Left renal cortex interstitium (tissue), 4 donors: ENCODE measurements at places on chromosomes 1 and 21.

GRCh38 chr1:224377676-224378006 is 21.0 kb downstream of the CNIH4 start:
- DNase-seq: no peak

GRCh38 chr1:169105434-169106094 is 926 bp upstream of the ATP1B1 start:
- no peak for DNase-seq

- DNase-seq: no peak
These were observed 102.9 kb downstream of the DTL start for GRCh38 chr1:212138457-212138856.

DNA sequence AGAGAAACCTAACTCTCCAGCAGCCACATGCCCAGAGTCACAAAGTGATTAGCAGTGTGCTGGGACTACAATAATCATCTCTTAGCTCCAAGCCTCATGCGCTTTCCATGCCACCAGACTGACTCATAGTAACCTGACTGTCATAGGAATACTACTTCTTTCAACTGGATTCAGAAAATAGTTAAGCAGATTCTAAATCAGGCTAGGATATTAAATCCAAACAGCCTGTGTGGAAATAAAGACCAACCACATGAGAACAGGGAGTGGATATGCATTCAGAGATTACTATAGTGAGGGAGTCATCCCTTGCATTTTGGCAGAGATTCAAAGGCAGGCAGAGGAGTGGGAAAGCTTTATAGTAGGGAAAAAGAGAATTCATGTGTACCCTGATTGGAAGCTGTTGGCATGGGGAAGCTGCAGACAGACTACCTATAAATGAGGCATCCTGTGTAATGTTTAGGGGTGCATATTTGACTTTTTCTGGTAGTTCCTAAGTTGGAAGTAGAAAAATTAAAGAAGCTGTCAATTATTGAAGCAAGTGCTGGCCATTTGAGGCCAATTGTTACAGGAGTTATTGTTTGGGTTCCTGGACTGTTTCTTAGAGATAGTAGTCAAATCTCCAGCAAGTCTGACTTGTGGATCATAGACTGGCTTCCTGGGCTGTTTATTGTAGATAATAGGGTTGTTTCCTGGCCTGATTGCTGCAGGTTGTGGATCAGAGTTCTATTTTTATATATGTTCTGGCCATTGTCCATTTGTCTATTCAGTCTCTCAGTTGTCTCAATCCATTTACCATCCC is 31.7 kb upstream of the DNAH14 start:
- no peak for DNase-seq

DNA sequence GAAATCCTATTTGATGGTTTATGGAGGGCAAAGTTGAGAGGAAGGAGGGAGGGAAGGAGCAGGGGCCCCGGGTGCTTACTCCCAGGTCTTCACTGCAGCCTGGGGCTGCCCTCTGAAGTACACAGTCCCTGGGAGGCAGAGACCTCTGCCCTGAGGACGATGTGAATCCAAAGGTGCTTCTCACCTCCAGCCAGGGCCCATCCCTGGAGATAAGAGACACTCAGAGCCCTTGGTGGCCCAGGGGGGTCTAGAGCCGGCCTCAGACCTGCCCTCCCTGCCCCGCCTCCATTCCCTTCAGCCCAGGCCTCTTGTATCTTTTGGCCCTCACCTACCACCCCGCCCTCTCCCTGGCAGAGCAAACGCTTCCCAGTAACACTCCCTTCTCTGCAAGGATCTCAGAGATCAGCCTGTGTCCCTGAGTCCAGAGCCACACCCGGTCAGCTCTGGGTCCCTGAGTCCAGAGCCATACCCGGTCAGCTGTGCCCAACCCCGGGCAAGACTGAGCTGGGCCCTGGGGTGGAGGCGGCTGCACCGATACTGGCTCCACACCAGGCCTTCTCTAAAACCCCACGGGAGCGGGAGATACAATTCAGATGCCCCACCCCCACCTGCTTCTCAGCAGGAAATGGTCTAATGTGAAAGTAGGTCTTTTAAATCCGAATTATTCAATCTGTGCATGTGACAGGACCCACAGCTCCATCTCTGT is 3.6 kb upstream of the GNB1 start:
- no peak for DNase-seq

DNA sequence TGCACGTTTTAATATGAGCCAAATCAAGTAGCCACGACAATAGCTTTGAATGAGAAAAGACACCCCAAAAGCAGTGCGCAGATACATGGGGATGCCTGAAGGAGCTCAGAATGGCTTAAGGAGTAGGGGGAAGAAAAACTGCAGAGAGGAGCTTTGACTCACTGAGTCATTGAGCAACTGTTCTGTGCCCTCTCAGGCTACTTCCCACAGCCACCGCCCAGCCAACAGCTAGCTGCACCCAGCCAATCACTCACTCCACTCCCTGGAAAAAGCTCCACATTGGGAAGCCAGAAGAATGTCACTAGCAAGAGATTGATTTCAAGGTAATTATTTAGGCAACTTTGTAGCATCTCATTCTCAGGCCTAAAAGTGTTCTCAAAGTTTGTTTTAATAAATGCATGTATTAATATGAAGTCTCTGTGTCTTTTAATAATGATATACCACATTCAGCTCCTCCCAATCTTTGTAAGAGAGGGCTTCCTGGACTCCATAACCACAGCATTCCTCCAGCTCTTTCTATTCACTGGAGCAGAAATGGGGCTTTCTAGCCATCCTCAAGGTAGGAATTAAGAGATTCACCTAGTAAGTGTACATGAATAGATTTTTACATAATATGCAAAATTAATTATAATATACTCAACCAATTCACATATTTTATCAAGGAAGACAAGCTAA is 16.8 kb downstream of the DUSP10 start:
- DNase-seq: no peak

DNA sequence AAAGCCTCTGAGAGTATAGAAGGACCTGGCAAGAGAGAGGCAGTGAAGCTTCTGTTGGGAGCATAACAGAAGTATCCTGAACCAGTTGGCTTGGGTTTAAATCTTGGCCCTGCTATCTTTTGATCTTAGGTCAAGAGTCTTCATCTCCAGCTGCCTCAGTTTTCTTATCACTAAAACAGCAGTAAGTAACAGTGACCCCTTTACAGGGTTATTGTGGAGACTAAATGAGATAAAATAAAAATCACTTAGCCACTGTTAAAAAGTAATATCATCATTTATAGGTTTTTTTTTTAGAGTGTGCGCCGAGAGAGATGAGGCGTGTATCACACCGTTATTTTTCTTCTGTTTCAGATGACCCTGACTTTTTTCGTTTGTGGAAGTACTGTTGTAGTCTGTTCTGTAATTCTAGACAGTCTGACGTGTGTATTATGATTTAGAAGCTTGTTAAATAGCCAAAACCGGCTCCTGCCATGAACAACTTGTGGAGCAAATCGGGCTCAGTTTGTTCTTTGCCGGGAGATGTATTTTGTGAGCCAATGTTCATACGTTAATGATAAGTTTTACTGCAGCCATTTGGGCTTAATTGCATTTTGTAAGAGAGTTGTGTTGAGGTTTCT is 1.1 kb downstream of the THRAP3 start:
- no peak for DNase-seq

GRCh38 chr1:63906047-63906704 is 132.4 kb downstream of the ROR1 start:
- DNase-seq: no peak

- DNase-seq: no peak
These were observed 4.9 kb downstream of the OTUD7B start for GRCh38 chr1:150005606-150006005.

DNA sequence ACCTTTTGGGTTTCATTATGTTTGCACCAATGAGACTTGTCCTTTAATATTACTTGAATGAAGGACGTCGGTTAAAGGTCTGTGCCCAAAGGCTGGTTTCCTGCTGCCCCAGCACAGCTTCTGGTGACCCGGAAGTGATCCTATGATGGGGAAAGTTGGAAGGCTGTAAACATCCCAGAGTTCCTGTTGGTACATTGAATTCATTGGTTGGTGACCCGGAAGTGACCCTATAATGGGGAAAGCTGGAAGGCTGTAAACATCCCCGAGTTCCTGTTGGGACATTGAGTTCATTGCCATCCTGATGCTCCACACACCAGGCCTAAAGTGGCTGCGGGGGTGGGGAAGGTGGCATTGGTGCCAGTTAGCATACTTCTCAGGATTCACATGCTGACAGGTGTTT is 187.3 kb downstream of the RYR2 start:
- DNase-seq: no peak

DNA sequence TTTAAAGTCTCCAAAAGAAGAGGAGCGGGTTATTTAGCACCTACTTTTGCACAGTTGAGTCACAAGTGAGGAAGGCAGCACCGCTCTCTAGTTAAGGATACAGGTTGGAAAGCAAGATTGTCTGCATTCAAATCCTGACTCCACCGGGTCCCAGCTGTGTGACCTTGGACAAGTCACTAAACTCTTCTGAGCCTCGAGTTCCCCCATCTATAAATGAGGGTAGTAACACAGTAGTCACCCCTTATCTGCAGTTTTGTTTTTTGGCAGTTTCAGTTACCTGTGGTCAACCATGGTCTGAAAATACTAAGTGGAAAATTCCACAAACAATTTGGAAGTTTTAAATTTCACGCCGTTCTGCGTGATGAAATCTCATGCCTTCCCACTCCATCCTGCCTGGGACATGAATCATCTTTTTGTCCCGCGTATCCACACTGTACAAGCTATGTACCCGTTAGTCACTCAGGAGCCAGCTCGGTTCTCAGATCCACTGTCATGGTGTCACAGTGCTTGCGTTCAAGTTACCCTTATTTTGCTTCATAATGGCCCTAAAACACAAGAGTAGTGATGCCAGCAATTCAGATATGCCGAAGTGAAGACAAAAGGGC is 49.4 kb downstream of the CAPZB start:
- no peak for DNase-seq

- no peak for DNase-seq
These were observed 209.1 kb upstream of the COA6 start for GRCh38 chr1:234164098-234164709.

DNA sequence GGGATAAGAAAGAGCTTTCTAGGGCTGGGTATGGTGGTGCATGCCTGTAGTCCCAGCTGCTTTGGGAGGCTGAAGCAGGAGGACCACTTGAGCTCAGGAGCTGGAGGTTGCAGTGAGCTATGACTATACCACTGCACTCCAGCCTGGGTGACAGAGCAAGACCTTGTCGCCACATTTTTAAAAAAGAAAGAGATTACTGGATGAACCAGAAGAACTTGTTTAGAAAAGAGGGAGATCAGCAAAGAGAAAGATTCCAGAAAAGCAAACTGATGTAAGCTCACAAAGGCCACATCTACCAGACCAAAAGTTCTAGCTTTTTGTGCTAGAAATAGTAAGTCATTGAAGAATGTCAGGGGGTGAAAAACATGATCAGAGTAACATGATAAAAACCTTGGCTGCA is 117.6 kb downstream of the KIAA0319L start:
- no peak for DNase-seq

DNA sequence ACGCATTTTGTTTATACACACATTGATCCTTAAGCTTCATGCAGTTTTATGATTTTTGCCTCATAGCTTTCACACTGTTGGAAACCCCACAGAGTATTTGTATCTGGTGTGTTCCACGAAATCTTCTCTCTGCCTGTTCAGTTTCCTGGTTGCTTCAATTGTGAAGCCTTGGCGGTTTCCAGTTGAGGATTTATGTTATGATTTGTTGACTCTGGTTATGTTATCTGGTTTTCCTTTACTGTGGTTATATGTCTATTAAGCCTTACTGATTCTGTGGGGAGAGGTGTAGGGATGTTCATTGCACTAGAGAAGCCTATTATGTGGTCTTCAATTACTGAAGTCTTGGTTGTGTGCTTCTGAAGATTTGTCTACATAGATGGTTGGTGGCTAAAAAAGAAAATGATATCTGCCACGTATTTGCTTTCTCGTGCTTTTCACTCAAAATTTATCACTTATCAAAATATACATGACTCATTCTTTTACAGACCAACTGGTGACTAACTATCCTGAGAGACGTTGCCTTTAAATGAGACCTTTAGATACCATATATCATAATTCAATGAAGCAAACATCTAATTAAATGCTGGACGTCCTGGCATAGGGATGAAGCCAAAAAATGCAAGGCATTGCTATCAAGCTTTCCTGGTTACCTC is 488.0 kb upstream of the B3GALT2 start:
- DNase-seq: no peak

- DNase-seq: no peak
These were observed 84.9 kb upstream of the CD1D start for GRCh38 chr1:158095737-158096335.

DNA sequence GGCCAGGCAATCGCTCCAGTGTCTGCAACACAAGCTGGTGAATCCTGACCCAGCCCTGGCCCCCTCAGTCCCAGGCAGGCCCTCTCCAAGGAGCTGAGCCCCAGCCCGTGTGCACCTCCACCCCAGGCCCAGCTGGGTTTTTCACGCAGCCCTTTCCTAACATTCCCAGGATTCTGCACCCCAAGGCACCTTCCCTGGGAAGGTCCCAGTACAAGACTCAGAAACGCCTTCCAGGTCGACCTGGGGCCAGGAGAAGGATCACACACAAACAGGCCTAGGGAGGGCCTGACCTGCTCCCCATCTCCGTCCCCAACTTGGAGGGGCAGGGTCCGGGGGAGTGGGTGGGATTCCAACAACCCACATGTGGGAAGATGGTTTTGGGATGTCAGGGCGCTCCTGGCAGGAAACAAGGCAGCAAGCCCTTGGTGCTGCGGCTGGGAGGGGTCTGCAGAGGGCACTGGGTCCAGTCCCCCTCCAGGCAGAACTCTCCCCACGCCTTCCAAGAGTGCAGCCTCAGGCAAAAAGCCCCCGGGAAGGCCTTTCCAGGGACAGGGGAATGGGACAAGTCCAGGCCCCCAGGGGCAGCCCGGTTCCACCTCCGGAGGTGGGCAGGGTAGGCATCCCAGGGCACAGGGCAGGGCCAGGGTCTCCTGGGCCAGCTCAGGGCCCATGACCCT is 58.3 kb downstream of the KCNAB2 start:
- DNase-seq: no peak

DNA sequence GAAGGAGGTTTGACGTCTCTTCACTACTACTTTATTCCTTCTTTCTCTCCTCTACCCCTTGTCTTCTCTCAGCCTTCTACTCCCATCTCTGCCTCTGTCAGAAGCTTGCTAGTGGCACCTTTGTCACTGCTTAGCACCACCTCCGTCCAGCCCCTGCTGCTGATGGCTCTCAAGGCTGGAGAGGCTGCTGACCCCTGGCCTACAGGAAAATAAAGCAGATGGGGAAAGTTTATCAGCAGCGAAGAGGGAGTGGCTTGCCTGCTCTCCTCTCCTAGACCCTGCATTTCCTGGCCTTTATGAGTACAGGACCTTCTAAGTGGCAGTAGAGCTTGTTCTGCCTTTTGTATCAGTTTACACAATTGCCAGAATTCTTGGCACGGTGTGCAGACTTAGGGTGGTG is 27.0 kb downstream of the PROX1 start:
- DNase-seq: no peak
